H9 (cell line): ENCODE measurements at places on chromosomes 12 and 14. TPM values are rescaled to one million over a fixed set of nuclear protein-coding genes. Genes with fewer than 3 reads are reported as not detected.

DNA sequence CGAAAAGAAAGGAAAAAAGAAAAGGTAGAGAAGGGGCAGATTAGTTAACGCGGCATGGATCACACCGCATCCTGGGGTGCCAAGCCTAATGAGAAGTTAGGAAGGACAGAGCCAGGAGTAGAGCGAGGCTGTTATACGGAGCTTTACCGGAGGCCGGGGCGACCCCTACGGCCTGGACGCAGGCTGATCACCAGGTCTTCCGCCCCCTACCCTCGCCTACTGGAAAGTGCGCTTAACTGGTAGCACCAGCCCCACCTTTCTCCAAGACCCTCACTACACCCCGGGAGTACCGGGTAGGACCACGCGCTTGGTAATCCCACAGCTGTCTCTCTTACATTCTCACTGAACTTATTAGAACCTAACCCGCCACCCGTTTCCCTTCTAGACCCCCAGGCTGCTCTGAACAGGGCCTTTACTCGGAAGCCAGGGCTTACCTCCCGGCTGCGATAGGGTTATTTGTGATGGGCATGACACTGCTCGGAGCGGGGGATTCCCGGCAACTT is 33.8 kb downstream of the WBP11 start:
- DNase-seq, result peak; percentile 87

DNA sequence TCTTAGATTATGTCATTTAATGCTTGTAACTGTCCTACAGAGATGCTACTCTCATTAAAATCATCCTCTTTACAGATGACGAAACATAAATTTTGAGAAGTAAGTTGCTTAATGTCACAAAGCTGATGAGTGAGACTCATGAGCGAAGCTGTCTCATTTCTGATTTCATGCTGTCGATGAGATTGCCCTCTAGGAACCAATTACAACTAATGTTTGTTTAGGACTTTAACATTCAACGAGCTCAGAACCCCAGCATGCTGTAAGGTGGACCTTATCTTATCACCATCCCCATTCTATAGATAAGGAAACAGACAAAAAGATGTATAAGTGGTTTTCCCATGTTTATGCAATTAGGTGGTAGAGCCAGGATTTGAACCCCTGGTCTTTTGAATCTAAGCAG is 23.1 kb downstream of the BHLHE41 start:
- DNase-seq, result no peak

GRCh38 chr12:51869931-51870330 is 18.0 kb upstream of the ANKRD33 start:
- DNase-seq, result no peak

- DNase-seq, result no peak
These were observed 63.9 kb upstream of the GRIP1 start for GRCh38 chr12:66742508-66743367.

Gene TUNAR
- total RNA-seq, result 25.6 and 26.2 TPM in 2 replicates

DNA sequence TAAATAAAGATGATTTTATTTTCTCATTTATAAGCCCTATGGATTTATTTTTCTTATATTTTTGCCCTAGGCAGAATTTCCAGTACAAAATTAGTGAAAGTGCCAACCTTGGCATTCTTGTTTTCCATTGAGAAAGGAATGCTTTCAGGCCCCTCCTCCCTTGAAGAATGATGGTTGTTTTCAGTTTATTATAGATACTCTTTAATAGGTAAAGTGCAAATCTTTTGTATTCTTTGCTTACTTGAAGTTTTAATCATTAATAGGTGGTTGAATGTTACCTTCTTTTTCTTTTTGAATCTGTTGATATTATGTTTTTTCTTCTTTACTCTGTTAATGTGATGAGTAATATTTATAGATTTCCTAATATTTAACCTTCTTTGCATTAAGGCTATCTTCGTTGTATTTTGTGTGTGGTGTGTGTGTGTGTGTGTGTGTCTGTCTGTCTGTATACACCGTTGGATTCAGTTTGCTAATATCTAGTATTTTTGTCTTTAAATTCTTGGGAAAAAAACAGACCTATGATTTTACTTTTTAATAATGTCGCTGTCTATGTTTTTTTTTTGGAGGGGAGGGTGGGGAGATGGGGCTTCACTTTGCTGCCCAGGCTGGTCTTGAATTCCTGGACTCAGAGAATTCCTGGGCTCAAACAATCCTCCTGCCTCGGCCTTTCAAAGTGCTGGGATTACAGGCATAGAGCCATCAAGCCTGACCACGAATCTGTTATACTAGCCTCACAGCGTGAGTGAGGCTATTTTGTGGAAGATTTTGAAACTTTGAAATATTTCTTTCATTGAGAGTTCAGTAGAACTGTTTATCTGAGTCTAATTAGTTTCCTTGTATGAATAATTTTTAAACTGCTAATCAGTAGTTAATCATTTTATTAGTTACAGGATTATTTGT is 13.5 kb downstream of the SRGAP1 start:
- DNase-seq, result no peak

GRCh38 chr12:25427337-25428249 is 125.5 kb downstream of the LMNTD1 start:
- DNase-seq, result no peak

- DNase-seq, result no peak
These were observed 38.0 kb downstream of the CHGA start for GRCh38 chr14:92960706-92961566.

DNA sequence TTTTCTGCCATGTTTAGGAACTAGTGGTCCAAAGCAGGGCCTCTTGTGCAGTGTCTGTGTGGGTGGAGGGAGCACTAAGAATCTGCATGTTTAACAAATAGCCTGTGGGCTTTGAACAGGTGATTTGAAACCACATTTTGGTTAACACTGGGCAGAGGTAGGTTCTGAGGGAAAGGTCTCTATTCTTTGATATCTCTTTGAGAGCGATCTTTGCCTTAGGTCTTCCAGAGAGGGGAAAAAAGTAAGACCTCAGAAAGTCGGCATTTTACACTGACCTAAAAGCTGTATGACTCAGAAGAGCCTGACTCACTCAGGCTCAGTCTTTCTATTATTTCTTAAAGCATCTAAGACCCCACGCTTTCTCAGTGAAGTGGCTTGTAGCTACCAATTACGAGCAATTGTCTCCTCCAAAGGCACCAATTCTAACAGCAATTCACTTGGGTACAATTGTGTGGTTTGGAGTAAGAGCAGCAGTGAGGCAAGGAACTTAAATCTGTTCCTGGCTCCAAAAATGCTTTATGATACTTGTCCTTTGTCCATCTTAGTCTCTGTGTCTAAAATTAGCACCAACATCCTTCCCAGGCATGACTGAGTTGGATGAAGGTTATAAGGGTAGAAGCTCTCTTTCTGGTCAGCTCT is 8.8 kb downstream of the EIF2B2 start:
- DNase-seq, result no peak

GRCh38 chr14:88825078-88825458 is 617 bp downstream of the TTC8 start:
- DNase-seq, result no peak

Gene SIRT4
- 1.4 and 2.1 TPM in 2 replicates for total RNA-seq

- no peak for DNase-seq
These were observed 383.3 kb upstream of the DDHD1 start for GRCh38 chr14:53536446-53536845.

Gene LRP1-AS
- not detected in 2 replicates for total RNA-seq

Gene GMPR2
- total RNA-seq, result 84.7 and 86.9 TPM in 2 replicates

Gene SLC2A14
- total RNA-seq, result 19.1 and 19.3 TPM in 2 replicates

Gene ADCY6
- total RNA-seq, result 30.2 and 31.1 TPM in 2 replicates

DNA sequence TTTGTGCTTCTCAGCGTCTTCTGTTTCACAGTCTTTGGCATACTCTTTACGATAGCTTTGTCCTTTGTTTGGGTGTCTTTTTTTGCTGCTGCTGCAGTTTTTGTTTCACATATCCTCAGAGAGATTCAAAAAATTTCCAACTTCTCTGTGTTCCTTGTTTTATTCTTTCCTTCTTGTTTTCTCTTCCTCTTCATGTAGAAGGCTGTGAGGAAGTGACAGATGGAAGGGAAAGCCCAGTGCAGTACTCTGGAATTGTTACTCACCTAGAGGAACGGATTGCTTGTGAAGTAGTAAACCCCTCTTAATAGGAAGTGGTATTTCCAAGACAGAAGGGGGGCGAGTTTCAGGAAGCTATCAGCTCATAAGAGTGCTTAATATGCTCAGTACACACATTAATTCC is 1.7 kb downstream of the CREBL2 start:
- no peak for DNase-seq

Gene GUCY2C
- 1.3 and 1.9 TPM in 2 replicates for total RNA-seq

Gene SOX5
- 2.3 and 3.1 TPM in 2 replicates for total RNA-seq

DNA sequence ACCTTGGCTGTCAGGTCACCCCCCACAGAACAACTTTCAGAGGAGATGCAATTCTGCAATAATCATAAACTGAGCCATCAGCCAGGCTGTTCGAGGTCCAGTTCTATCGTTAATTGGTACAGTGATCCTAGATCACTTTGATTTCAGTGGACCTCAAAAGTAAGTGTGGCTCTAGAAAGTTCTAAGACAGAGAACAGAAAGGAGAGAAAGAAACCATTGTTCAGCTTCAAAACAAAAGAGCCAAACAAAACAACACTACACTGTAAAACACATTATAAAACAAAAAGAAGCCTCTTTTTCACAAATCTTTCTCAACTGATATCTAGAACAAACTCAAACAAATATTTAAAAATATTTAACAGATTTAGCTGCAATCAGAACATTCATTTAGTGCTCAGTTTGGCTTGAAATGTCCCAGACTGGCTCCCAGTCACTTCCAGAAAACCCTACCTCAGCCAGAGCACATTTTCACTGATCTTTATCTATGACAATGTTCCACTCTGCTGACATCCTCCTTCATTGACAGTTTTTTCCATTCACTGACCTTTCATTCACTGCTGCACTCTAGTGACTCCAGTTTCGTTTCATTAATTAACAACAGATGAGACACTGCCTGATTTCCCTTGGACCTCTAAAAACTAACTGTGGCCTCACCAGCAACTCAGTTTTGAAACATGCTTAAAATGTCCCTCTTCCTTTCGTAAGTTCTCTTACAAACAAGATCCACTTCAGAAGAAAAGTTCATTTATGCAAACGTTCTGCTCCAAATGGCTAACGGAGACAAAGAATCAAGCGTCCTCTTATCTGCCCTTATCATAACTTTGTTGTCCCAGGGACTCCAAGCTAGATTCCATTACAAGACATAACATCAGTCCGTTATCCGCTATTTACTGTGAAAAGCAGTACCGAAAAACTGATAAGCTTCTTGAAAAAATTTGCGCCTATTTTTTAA is 56.8 kb downstream of the DUSP16 start:
- no peak for DNase-seq

- no peak for DNase-seq
These were observed 2.9 kb downstream of the BEGAIN start for GRCh38 chr14:100584056-100585031.

GRCh38 chr14:61698206-61698980 is 3.1 kb downstream of the HIF1A start:
- no peak for DNase-seq
